Large intestine (tissue), 12 donors: ENCODE measurements at places on chromosomes 5 and 9.

DNA sequence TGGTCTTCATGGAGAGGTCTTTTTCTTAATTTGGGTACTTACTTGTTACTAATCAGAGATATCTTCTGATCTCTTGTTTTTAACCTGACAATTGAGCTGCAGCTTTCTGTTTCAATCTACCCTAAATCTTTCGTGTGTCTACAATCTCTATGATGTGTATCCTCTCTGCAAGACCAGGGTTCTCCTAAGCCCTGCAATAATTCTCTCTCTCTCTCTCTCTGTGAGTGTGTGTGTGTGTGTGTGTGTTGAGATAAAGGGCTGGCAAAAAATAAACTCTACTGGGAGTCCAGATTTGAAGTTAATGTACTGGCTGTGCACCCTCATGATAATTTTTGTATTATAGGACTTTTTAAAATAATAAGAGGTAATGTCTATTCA, 57.8 kb upstream of the FBXL7 start:
- DNase-seq = no peak

DNA sequence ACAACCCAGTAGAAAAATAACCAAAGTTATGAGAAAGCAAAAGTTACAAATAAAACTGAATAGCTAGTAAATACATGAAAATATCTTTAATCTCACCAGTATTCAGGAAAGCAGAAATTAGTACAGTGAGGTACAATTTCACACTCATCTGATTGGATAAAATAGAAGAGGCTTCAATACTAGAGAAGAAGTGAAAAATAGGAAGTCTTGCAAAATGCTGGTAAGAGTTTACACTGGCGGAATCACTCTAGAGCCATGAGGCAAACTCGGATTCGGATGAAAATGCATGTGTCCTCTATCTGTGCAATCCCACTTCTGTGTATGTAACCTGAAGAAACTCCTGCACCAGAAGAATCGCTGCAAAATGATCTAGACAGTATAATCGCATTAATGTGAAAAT, 128.9 kb downstream of the CCDC192 start:
- no peak for DNase-seq

DNA sequence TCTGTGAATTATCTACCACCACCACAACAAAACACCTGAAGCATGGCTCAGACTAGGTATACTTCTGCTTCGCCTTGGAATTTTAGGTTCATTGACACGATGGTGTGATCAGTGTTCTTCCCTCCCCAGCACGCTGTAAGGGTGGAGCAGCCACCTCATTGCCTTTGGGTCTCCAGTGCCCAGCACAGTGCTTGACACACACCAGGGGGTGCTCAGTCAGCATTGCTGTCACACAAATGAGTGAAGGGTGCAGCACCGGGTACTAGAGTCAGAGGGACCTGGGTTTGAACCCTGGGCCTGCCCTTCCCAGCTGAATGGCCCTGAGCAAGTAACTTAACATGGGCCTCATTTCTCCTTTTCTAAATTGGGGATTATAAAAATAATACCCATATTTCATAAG, 9.9 kb upstream of the ANGPTL2 start:
- no peak for DNase-seq

DNA sequence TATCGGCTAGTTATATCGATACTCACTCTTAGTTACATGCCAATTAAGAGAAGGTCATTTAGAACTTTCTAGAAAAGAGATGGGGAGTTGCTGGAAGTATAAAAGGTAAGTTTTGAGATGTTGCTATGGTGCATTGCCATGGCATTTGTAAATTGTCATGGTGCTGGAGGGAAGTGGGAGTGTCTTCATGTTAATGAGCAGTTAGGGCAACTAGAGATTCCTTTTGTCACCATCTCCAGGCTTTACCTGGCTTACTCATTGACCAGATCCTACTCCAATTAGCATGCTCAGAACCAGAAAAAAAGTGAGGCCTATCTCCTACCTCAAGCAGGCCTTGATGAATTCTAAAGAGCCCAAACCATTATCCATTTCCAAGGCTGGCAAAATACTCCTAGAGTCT, 82.8 kb downstream of the PRR16 start:
- DNase-seq = no peak

DNA sequence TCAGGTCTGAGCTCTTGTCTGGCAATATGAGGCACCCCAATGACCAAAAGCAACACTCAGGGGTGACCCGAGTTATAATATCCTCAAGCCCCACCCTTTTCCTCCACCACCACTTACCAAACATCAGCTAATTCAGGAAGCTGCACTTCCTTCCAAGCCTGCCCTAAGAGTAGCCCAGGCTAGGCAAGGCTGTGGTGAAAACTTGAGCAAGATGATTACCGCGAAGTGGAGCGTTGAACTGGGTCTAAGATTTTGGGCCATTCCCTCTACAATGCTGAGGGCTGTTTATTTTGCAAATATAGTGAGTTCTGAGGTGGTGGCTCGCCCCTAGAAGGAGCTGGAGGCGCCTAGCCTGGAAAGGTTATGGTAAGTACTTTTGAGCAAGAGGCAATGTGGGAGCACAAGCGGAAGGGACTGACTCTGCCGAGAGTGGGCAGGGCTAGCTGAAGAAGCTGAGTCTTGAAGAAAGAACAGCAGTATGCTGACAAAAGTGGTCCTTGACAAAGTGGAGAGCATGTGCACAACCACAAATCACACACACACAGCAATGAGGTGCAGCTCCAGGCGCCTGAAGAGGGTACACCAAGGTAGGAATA, at the start of gene HK3:
Gene HK3, minus strand, starts transcription at position 51 of the 596 bp plus-strand sequence. CDS start 3,187 bp downstream, outside the sequence.
- DNase-seq = no peak

- no peak for DNase-seq
Observed at GRCh38 chr9:38707885-38708637, 11.9 kb downstream of the FAM240B start.

DNA sequence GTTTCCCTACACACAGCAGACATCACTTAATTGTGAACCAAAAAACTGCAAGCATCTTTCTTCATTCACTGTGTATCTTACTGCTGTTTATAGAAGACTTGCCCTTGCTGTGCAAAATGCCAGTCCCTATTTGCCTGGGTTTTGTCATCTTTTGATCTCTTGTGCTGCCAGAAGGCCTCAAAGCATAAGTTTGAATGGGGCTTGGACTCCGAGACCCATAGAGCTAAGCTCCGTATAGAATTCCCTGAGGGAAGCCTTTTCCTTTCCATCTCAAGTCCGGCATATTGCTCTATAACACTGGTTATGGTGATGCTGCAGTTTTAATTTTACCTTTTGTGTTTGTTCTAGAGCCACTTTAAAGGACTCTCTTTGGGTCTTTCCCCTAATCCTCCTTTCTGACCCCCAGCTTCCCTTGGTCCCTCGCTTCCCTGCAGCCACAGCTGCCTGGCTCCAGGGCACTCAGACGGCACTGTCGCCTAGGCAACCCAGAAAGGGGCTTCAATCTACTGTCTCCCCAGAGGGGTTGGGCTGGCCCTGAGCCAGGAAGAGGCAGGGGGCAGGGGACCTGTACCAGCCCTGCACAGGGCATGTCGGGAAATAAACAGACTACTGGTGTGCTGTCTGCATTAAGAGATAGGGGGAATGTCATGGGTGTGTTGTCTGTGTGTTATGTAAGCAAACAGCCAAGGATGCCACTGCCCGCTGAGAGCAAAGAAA, 73.4 kb upstream of the MELK start:
- DNase-seq = no peak

GRCh38 chr5:55140908-55141665, 18.9 kb upstream of the GPX8 start:
- no peak for DNase-seq

GRCh38 chr5:94742852-94743251, 124.4 kb downstream of the SLF1 start:
- no peak for DNase-seq
